ENCODE measurements at places on chromosomes 16 and 17. TPM values are rescaled to one million over a fixed set of nuclear protein-coding genes. Genes with fewer than 3 reads are reported as not detected.

The THUMPD1 gene
- 95.8 TPM for total RNA-seq

The EFTUD2 gene
- total RNA-seq = 185 TPM

The CNTD1 gene
- total RNA-seq = 0.06 TPM

The RASD1 gene
- 0.88 TPM for total RNA-seq

The KRTAP4-6 gene
- total RNA-seq = not detected

The WSCD1 gene
- total RNA-seq = 41.3 TPM

The SSTR5 gene
- not detected for total RNA-seq

DNA sequence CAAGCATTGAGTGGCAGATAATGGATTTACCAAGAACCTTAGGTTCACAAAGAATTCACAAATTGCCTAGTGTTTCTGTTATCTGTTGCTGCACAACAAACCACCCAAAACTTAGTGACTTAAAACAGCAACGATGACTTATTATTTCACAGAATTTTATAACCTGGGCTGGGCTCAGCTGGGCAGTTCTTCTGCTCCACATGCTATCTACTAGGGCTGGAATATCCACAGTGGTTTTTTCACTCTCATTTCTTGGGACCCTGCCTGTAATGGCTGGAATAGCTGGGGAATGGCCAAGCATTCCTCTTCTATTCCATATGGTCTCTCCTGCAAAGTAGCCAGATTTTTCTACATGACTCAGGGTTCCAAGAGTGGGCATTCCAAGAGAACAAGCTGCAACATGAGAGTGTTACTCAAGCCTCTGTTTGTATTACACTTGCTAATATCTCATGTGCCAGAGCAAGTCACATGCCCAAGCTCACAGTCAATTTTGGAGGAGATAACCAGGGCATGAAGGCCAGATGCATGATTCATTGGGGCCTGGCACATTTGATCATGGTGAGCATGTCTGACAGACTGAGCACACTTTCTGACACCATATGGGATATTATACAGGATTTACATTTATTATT is 4.9 kb upstream of the PSMD7 start:
- DNase-seq = no peak

GRCh38 chr17:34254651-34255380 is at the start of gene CCL2:
Gene CCL2, plus strand, starts transcription at chr17:34255285. Its CDS starts 65 bp downstream, at chr17:34255350.
- peak; percentile 73 for DNase-seq

GRCh38 chr17:41404024-41404671 is 6.7 kb upstream of the KRT31 start:
- no peak for DNase-seq

DNA sequence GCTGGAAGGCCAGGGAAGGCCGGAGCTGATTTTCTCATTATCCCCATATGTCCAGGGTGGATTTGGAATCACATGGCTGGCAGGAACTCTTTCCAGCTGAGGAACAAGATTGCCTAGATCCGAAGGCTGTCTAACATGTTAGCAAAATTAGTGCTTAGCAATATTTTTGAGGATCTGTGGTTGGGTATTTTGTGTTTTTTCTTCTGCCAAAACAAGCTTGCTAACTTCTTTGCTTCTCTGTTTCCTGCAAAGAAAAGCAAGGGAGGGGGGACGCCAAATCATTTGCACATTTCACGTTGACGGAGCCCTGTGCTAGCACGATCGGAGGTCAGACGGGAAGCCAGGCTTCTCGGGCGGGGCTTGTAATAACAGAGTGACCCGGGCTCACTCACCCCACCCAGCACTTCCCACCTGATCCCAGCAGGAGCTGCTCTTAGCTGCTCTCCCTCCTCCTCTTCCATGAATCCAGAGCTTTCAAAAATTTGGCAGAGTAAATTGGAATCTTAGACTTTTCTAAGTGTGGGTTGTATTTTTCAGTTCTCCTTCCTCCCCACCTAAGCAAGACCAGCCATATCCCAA is 33.3 kb upstream of the FOXF1 start:
- no peak for DNase-seq

DNA sequence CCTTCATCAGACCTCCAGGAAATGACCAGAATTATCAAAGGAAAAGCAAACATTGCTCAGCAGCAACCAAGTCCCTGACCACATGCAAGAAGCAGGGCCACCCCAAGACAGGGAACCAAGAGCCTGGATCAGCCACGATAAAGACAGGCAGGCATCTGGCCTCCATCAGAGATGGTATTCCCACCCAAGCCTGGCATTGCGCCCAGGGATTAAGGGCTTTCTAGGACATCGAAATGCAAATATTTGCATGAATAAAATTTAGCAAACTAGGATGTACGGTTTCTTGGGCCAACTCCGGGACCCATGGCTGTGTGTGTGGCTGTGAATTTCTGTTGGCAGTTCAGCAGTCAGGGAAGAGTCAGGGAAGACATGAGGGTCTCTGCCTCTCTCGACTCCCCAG is 241.4 kb upstream of the DYNLRB2 start:
- DNase-seq = no peak

- DNase-seq = no peak
These were observed 19.6 kb upstream of the PHF12 start for GRCh38 chr17:28970879-28971278.

GRCh38 chr16:52436339-52437276 is 110.3 kb downstream of the TOX3 start:
- DNase-seq = no peak

- DNase-seq = no peak
These were observed 31.2 kb downstream of the CDK5R1 start for GRCh38 chr17:32517982-32518381.

DNA sequence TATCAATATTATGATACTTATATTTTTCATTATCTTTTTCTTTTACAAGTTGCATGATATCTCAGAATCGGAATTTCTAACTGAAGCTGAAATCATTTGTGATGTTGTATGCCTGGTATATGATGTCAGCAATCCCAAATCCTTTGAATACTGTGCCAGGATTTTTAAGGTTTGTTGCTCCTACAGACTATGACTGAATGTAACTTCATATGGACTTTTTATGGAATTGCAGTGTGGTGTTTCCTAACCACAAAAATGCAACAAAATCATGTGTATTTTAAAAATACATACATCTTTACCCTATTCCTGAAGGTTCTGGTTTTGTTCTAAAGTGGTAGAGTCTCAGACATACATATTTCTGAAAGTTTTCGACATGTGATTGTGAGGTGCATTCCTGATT is 58.8 kb upstream of the RHBDL3 start:
- DNase-seq = no peak

GRCh38 chr17:66985338-66986237 is 21.1 kb downstream of the CACNG4 start:
- no peak for DNase-seq

- peak; percentile 78 for DNase-seq
These were observed 2.5 kb upstream of the AKAP10 start for GRCh38 chr17:19979917-19980770.

GRCh38 chr16:89037261-89038152 is 56.1 kb upstream of the ACSF3 start:
- peak; percentile 91 for DNase-seq

DNA sequence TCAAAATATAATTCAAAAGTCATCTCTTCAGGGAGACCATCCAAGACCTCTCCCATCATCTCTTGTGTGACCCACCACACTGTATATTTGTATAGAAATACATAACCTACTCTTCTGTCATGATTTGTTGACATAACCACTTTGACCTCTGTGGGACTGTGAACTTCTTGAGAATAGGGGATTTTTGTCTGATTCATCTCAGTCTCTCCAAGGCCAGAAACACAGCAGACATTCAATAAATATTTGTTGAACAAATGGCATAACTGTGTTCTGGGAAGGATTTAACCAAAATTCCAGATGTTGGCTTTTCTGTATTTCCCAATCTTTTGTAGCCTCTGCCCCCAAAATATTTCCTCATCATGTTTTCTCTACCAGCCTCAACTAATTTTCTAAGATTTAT is 169.7 kb downstream of the CDH11 start:
- DNase-seq = no peak

Measured in neural progenitor cell (in vitro differentiated cells).